Transverse colon (tissue), 4 donors: ENCODE measurements at places on chromosomes 5 and 9. TPM values are rescaled to one million over a fixed set of nuclear protein-coding genes. Genes with fewer than 3 reads are reported as not detected.

DNA sequence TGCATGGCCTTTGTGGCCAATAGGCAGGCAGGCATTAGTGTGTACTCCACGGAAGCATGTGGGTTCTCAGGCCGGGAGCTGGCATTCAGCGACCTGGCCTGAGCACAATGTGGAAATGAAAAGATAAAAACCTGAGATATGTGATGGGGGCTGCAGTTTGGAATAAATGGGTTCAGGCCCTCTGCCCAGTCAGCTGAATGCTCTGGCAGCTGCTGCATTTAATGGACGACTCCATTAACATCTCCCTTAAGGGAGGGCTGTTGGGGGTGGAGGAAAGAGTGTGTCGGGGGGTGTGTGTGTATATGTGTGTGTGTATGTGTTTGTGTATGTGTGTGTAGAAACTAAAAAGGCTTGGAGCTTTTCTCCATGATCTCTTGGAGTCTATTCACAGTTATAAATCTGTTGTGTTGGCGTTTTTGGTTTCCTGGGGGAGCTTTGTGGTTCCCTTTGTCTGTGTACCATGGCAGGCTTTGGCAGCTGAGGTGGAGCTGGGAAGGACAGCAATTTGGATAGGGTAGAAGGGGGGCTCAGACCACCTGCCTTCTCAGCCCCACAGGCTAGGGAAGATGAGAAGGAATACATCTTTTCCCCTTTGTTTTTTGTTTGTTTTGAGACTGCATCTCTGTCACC lies 27.3 kb upstream of the HSPA9 start:
- no peak for DNase-seq
- no peaks in the 10 kb centered on the region for H3K27me3 ChIP-seq
- H3K27ac ChIP-seq, result no peak overlapping the region
- H3K4me3 ChIP-seq, result no peak overlapping the region

DNA sequence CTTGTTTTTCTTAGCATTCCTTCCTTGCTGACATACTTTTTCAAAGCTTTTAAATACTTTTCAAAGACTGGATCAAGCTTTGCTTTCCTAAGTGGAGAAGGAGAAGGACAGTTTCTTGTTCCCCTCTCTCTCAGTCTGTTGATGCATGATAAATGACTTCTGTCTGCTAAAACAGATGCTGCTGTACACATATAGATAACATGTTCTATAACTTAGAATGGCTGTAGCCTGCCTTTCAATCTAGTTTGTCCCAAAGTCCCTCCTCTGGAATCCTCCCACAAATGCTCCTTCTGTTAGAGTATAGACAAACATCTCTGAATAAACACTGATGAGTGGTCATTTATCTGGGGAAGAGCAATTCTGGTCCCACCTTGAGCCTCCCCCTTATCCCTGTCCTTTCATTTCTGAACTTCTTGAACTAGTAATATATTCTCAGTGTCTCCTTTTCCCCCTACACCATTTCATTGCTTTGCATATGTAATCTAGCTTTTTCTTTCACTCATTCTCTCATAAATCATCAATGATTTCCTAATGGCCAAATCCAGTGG lies 5.4 kb upstream of the HEMGN start:
- no peak for DNase-seq
- H3K4me1 ChIP-seq, result no peaks in the 10 kb centered on the region
- H3K27me3 ChIP-seq, result peaks cover 22% of the 10 kb centered on the region

TMEM141 gene
- total RNA-seq, result 179 TPM

- H3K27ac ChIP-seq, result no peak overlapping the region
- DNase-seq, result no peak
- H3K36me3 ChIP-seq, result no peaks in the 10 kb centered on the region
- no peaks in the 10 kb centered on the region for H3K4me1 ChIP-seq
- H3K27me3 ChIP-seq, result no peaks in the 10 kb centered on the region
Observed at GRCh38 chr5:155480731-155481131, 467.2 kb downstream of the KIF4B start.
